ENCODE measurements at places on chromosomes 3 and 15. TPM values are rescaled to one million over a fixed set of nuclear protein-coding genes. Genes with fewer than 3 reads are reported as not detected.

C3orf80 gene
- not detected for total RNA-seq

GHSR gene
- total RNA-seq: not detected

WDR49 gene
- 0.28 TPM for total RNA-seq

LAMB2 gene
- 230 TPM for total RNA-seq

DAZL gene
- total RNA-seq: not detected

PSTPIP1 gene
- total RNA-seq: not detected

PLSCR2 gene
- not detected for total RNA-seq

ZIC1 gene
- total RNA-seq: not detected

DISP2 gene
- total RNA-seq: 0.35 TPM

MGLL gene
- total RNA-seq: 28.2 TPM

GPR62 gene
- total RNA-seq: not detected

ITGA11 gene
- total RNA-seq: 0.18 TPM

All from PC-9 (cell line).